ENCODE measurements at places on chromosomes 13 and 19.

- H3K36me3 ChIP-seq: no peaks in the 10 kb centered on the region
- H3K4me1 ChIP-seq: no peaks in the 10 kb centered on the region
- H3K27ac ChIP-seq: no peak overlapping the region
- H3K27me3 ChIP-seq: no peaks in the 10 kb centered on the region
- DNase-seq: no peak
- no peak overlapping the region for H3K4me3 ChIP-seq
These were observed 492.9 kb downstream of the PCDH20 start for GRCh38 chr13:60922576-60923231.

DNA sequence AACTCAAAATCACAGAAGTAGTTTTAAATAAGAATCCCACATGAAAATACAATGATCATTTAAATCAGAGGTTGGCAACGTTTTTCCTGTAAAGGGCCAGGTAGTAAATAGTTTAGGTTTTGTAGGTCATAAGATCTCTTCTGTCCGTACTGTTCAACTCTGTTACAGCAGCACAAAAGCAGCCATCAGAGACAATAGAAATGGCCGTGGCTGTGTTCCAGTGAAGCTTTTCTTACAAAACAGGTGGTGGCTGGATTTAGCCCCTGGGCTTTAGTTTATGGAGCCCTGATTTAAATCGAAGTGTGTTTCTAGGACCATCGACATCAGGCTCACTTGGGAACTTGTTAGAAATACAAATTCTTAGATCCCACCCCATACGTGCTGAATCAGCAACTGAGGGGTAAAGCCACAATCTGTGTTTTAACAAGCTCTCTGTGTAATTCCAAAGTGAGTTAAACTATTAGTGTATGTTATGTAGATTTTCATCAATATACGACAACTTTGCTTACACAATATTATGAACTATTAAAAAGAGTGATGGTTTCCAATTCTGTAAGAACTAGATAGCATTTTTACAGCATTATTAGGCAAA lies 54.8 kb upstream of the MIR17HG start:
- no peaks in the 10 kb centered on the region for H3K27me3 ChIP-seq
- H3K4me1 ChIP-seq: no peaks in the 10 kb centered on the region
- H3K4me3 ChIP-seq: no peak overlapping the region
- H3K36me3 ChIP-seq: no peaks in the 10 kb centered on the region
- no peak overlapping the region for H3K27ac ChIP-seq

DNA sequence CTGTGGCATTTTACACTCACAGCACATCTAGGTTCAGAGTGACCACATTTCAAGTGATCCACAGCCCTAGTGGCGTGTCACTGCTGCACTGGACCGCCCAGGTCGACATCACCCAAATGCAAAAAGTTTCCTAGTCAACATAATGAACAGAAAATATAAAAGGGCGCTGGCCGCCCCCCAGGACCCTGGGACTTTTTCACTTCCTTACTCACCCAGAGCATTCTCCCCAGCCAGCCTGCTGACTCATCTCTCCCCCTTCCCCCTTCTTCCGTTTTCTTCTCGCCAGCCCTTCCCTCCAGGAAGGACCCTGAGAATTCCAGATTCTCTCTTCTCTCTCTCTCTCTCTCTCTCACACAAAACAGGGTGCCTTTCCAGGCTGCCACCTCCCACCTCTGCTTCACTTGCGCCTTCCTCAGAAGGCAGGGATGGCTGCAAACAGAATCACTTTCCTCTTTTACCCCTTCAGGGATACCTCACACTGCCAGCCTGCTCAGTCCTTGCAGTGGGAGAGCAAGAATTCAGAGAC lies 21.0 kb upstream of the GRWD1 start:
- DNase-seq: no peak
- no peaks in the 10 kb centered on the region for H3K27me3 ChIP-seq
- no peak overlapping the region for H3K27ac ChIP-seq
- no peak overlapping the region for H3K4me3 ChIP-seq
- peaks cover 8% of the 10 kb centered on the region for H3K4me1 ChIP-seq

DNA sequence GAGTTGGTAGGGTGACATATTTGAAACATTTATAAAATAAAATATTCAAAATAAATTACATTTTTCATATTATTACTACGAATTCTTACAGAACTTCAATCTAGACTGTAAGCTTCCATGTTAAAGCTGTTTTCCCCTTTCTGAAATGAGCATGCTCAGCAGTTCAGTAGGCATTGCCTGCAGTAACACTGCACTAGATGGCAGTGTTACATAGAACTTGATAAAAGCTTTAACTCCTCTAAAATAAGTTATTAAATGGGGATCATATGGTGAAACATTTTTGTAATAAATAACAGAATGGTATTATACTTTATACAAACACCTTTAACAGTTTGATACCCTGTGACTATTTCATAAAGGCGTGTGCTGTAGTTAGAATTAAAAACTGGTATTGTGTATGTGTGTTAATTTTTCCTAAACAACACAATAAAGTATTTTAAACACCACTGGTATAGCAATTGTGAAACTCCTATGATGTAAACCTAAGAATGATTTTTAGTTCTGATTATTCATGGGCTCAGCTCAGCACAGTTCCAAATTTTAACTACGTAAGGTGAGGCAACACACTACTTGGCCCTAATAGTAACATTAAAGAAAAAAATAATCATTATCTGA lies 11.6 kb upstream of the GPR18 start:
- peak overlapping the region; percentile 90 for H3K27ac ChIP-seq
- H3K4me3 ChIP-seq: peak overlapping the region; percentile 15
- peaks cover 75% of the 10 kb centered on the region for H3K4me1 ChIP-seq

DNA sequence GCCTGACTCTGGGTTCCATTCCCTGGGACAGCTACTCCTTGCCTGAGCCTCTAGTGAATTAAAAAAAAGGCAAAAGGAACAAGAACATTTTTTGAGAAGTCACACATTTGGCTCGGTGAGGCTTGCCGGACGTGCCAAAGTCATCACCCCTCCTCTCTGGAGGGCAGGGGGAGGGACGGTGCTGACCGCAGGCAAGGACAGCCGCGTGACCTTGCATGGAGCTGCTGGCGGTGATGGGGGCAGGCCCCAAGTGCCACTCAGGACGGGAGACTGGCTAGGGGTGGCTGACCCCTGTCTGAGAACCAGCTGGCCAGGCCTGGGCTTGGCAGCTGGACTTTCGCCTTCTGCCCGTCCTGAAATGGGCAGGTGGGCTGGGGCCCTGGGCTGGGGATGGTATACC lies 26.4 kb downstream of the MAP2K2 start:
- no peaks in the 10 kb centered on the region for H3K4me1 ChIP-seq
- H3K27ac ChIP-seq: no peak overlapping the region
- DNase-seq: no peak
- peaks cover 5% of the 10 kb centered on the region for H3K36me3 ChIP-seq
- H3K27me3 ChIP-seq: no peaks in the 10 kb centered on the region

- DNase-seq: no peak
- no peak overlapping the region for H3K27ac ChIP-seq
- peaks cover 11% of the 10 kb centered on the region for H3K4me1 ChIP-seq
- H3K27me3 ChIP-seq: no peaks in the 10 kb centered on the region
- H3K36me3 ChIP-seq: no peaks in the 10 kb centered on the region
These were observed 826 bp downstream of the RASIP1 start for GRCh38 chr19:48739404-48740163.

DNA sequence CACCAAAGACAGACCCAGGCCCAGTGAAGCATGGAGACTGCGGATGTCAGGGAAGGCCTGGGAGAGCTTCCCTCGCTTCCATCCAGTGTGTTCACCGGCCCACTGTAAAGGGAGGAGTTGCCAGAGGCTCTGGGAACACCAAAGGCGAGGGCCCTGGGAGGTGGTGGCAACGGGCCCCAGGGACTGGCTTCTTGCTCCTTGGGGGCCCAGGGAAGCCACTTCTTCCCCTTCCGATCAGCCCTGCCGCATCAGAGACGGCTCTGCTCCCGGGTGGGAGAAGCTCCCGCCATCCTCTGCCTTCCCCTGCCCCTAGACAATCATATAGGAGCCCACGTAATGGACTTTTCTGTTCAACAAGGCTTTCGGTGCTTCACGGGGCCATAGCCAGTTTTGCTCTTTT lies 83.4 kb upstream of the GPR183 start:
- H3K4me1 ChIP-seq: peaks cover 59% of the 10 kb centered on the region
- no peak overlapping the region for H3K27ac ChIP-seq
- H3K4me3 ChIP-seq: no peak overlapping the region
- H3K36me3 ChIP-seq: peaks cover 15% of the 10 kb centered on the region
- DNase-seq: no peak
- H3K27me3 ChIP-seq: no peaks in the 10 kb centered on the region

GRCh38 chr13:97321101-97321500 lies 99.0 kb downstream of the MBNL2 start:
- no peak overlapping the region for H3K27ac ChIP-seq
- H3K4me3 ChIP-seq: no peak overlapping the region
- H3K4me1 ChIP-seq: peaks cover 6% of the 10 kb centered on the region
- no peak for DNase-seq
- H3K27me3 ChIP-seq: no peaks in the 10 kb centered on the region

DNA sequence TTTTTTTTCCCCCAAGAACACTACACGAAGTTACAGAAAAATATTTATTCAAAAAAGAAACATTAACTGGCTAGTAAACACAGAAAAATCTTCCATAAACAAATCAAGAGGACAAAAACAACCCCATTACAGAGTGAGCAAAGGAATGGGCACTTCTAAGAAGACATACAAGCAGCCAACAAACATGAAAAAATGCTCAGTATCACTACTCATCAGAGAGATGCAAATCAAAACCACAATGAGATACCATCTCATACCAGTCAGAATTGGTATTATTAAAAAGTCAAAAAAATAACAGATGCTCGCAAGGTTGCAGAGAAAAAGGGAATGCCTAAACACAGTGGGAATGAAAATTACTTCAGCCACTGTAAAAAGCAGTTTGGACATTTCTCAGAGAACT lies 131.7 kb downstream of the UGGT2 start:
- no peak overlapping the region for H3K4me3 ChIP-seq
- no peak overlapping the region for H3K27ac ChIP-seq
- H3K4me1 ChIP-seq: no peaks in the 10 kb centered on the region
- DNase-seq: no peak

DNA sequence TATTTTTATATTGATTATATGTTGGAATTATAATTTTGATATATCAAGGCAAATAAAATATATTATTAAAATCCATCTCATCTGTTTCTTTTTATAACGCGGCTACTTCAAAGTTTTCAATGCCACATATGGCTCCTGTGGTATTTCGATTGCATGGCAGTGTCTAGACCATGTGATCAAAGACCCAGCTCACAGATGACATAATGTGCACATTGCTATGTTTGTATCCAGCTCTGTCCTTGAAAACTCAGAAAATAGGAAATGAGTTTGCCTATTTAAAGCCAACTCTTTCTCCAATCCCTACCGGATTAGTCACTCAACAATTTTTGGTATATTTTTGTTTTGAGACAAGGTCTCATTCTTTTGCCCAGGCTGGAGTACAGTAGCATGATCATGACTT lies 26.2 kb downstream of the TMTC4 start:
- H3K27me3 ChIP-seq: no peaks in the 10 kb centered on the region
- no peak overlapping the region for H3K4me3 ChIP-seq
- no peaks in the 10 kb centered on the region for H3K36me3 ChIP-seq
- no peak overlapping the region for H3K27ac ChIP-seq

DNA sequence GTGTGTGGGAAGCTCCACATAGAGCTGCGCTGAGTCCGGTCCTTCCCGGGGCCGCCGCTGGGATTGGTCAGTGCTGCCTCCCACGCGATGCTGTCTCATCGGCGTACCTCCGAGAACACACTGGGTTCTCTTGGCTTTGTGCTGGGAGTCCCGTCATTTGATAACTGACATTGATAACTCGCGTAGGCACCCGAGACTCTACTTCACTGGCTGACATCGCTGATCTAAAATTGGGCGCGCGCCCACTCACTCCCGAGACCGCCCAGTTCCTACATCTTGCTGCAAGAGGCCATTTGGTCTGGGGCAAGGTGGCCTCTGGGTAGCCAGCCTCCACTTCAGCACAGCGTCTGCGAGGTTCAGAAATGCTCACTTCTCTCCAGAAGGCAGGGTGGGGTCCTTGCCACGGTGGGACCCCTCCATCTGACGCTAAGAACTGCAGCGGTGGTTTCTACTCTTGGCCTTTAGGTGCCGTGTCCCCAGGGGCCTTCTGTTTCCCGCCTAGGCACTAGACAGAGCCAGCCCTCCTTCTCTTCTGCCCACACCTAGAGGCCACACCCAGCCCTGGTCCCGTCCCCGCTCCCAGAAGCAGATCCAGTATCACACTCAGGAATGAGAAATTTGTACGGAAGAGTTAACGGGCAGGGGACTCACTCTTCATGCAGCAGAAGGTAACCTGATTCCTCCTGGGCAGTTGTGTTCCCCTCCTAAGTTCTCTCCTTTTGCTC lies 40.7 kb upstream of the ATP11A start:
- H3K4me1 ChIP-seq: no peaks in the 10 kb centered on the region
- no peak overlapping the region for H3K27ac ChIP-seq
- no peak for DNase-seq
- H3K27me3 ChIP-seq: no peaks in the 10 kb centered on the region

- no peak overlapping the region for H3K27ac ChIP-seq
- no peaks in the 10 kb centered on the region for H3K4me1 ChIP-seq
- H3K36me3 ChIP-seq: no peaks in the 10 kb centered on the region
These were observed 115.1 kb upstream of the CACNA1A start for GRCh38 chr19:13621413-13621812.

DNA sequence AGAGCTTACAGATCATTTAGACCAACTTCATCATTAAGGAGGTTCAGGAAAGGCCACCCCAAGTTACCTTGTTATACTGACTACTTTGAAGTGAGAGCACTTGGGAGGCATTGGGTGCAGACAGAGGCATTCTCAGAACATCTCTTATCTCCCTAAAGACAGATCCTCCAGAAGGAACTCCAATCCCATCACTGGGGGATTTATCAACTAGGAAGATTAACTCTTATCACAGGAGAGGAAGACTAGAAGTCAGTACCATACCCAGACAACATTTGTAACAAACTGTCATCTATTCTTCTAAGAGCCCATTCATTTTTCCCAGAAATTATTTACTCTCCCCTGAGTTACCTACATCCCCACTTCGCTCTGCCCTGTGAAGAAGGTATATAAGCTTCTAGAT lies 5.8 kb upstream of the RFXAP start:
- H3K4me3 ChIP-seq: no peak overlapping the region
- peaks cover 10% of the 10 kb centered on the region for H3K4me1 ChIP-seq
- peaks cover 38% of the 10 kb centered on the region for H3K27me3 ChIP-seq
- H3K27ac ChIP-seq: no peak overlapping the region

- peak; percentile 72 for DNase-seq
- no peaks in the 10 kb centered on the region for H3K4me1 ChIP-seq
- H3K4me3 ChIP-seq: no peak overlapping the region
- no peak overlapping the region for H3K27ac ChIP-seq
- peaks cover 12% of the 10 kb centered on the region for H3K36me3 ChIP-seq
These were observed 53.8 kb downstream of the EPS15L1 start for GRCh38 chr19:16417660-16418596.

GRCh38 chr13:98576963-98577835 lies at the start of gene STK24:
Gene STK24, minus strand, starts transcription at chr13:98577107. Its CDS starts 321 bp downstream, at chr13:98576786.
- H3K36me3 ChIP-seq: peaks cover 7% of the 10 kb centered on the region
- peak within 1 kb of the TSS; percentile 100 for H3K27ac ChIP-seq
- H3K4me3 ChIP-seq: peak within 1 kb of the TSS; percentile 100
- DNase-seq: peak; percentile 67
- peaks cover 47% of the 10 kb centered on the region for H3K4me1 ChIP-seq
- H3K27me3 ChIP-seq: no peaks in the 10 kb centered on the region

All from activated T-cell treated with anti-CD3 and anti-CD28 coated beads, Interleukin-2, amount 50 U/mL, for 72 hours (primary cell).